Epithelial cell of prostate (primary cell): ENCODE measurements at places on chromosomes 13 and 19.

GRCh38 chr13:40379794-40380578, 286.5 kb downstream of the FOXO1 start:
- DNase-seq: no peak

DNA sequence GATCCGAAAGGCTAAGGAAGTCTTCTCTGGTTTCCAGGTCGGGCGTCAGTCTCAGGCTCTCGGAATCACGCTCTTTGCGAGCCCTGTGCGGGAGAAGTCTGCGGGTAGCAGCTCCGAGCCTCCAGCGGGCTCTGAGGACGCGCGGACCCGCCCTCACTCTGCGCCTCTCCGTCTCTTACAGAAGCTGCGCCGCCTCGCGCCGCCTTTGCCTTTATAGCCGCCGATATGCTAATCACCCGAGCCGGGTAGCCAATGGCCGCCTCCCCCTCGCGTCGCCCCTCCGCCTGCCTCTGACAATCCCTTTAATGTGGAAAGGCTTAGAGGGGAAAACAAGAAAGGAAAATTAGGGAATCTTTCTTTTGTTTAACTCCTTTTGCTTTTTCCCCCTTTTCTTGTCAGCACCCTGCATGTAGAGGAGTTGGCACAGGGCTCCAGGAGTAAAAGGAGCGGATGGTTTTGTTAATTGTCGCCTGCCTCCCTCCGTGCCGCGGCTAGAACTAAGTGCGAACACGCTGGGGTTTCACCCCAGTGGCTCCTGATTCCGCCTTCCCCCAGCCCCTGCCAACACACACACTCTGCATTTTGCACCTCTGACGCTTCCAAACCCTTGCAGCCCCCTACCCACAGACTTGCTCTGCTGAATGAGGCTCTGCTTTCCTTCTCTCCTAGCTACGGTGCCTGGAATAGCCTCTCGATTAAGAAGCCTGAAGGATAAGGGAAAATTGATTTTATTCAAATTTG, at the start of gene PCDH8:
PCDH8 (minus strand) TSS at position 186 of the 741 bp plus-strand sequence. CDS start 204 bp downstream, outside the sequence.
- DNase-seq: no peak

- no peak for DNase-seq
Observed at GRCh38 chr13:69495096-69495495, 612.5 kb upstream of the ATXN8OS start.

- no peak for DNase-seq
Observed at GRCh38 chr13:75803164-75803611, 167.1 kb downstream of the LMO7 start.

DNA sequence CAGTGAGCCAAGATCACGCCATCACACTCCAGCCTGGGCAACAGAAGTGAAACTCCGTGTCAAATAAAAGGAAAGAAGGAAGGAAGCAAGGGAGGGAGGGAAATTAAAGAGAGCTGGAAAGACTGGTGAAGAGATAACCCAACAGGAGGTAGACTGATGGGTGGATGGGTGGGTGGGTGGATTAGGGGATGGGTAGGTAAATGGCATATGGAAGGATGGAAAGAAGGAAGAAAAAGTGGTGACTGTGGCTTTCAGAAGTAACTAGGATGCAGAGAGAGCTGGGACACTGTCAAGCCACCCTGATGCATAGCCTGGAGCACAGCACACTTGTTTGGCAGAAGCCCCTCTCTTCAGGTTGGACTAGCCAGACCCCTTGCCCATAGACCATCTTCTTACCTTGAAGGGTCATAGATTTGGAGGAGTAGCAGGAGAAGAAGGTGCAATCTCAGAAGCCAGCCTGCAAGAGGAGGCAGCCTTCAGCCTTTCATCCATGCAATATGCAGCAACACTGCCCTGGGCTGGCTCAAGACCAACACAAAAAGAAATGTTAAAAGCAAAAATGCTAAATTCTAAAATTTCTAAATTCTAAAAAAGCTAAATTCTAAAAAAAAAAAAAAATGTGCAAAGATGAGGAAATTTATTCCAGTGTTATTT, 5.1 kb downstream of the IQCN start:
- no peak for DNase-seq
